ENCODE measurements at places on chromosomes 6 and 20. TPM values are rescaled to one million over a fixed set of nuclear protein-coding genes. Genes with fewer than 3 reads are reported as not detected.

Gene RIMS1
- 23.5 TPM for total RNA-seq

DNA sequence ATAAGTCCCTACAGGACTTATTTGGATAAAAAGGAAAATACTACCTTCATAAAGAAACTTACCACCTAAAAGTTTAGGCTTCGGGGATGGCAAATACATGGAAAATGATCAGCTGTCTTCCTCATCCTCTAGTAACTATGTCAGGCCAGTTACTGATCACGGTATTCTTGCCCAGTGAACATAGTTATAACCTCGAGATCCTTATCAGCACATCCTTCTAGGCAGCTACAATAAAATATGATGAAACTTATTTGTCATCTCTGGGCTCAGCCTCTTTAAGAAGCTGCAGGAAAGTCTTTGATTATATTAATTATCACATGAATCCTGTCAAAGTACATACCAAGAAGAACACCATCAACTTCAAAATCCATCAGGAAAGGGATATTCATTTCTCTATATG is 41.8 kb downstream of the SF3B5 start:
- no peaks in the 10 kb centered on the region for H3K36me3 ChIP-seq
- H3K27ac ChIP-seq = no peak overlapping the region
- no peak for DNase-seq

GRCh38 chr20:38291966-38292365 is 12.0 kb upstream of the BPI start:
- no peak overlapping the region for H3K4me3 ChIP-seq
- H3K4me1 ChIP-seq = peaks cover 56% of the 10 kb centered on the region
- peaks cover 3% of the 10 kb centered on the region for H3K36me3 ChIP-seq
- H3K27ac ChIP-seq = peak overlapping the region; percentile 76

- H3K4me3 ChIP-seq = no peak overlapping the region
- peaks cover 22% of the 10 kb centered on the region for H3K27me3 ChIP-seq
- H3K4me1 ChIP-seq = no peaks in the 10 kb centered on the region
These were observed 108.5 kb upstream of the RALGAPA2 start for GRCh38 chr20:20820785-20821483.

DNA sequence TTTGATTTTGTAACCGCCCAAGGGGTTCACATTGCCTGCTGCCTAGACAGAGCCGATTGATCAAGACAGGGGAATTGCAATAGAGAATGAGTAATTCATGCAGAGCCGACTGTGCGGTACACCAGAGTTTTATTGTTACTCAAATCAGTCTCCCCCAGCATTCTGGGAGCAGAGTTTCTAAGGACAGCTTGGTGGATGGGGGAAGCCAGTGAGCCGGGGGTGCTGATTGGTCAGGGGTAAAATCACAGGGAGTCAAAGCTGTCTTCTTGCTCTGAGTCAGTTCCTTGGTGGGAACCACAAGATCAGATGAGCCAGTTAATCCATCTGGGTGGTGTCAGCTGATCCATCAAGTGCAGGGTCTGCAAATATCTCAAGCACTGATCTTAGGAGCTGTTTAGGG is 60.0 kb upstream of the EZR start:
- no peak for DNase-seq
- H3K4me1 ChIP-seq = peaks cover 3% of the 10 kb centered on the region
- H3K27me3 ChIP-seq = peaks cover 5% of the 10 kb centered on the region
- H3K36me3 ChIP-seq = no peaks in the 10 kb centered on the region
- no peak overlapping the region for H3K4me3 ChIP-seq

GRCh38 chr20:24365670-24366069 is 103.8 kb upstream of the SYNDIG1 start:
- H3K4me1 ChIP-seq = no peaks in the 10 kb centered on the region
- no peak overlapping the region for H3K27ac ChIP-seq
- no peak overlapping the region for H3K4me3 ChIP-seq
- peaks cover 11% of the 10 kb centered on the region for H3K27me3 ChIP-seq

All from osteocyte (in vitro differentiated cells).